Psoas muscle (tissue), 8 donors: ENCODE measurements at places on chromosomes 13 and 19. TPM values are rescaled to one million over a fixed set of nuclear protein-coding genes. Genes with fewer than 3 reads are reported as not detected.

DNA sequence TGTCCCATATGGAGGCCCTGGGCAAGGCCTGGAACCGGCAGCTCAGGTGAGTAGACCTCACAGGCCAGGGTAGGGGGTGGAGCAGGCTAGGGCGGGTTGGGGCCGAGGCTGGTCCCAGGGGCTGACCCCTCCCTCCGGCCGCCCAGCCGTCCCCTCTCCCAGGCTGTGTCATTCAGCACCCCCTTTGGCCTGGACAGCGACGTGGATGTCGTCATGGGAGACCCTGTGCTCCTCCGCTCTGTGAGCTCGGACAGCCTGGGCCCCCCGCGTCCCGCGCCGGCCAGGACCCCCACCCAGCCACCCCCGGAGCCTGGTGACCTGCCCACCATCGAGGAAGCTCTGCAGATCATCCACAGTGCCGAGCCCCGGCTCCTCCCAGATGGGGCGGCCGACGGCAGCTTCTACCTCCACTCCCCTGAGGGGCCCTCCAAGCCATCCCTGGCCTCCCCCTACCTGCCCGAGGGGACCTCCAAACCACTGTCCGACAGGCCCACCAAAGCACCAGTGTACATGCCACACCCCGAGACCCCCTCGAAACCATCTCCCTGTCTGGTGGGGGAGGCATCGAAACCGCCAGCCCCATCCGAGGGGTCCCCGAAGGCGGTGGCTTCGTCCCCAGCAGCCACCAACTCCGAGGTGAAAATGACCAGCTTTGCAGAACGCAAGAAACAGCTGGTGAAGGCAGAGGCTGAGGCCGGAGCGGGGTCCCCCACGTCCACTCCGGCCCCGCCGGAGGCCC lies 16.0 kb downstream of the CAMSAP3 start:
- no peak for DNase-seq

GRCh38 chr13:96238241-96238640 lies 148.3 kb downstream of the HS6ST3 start:
- no peak for DNase-seq

- peak; percentile 60 for DNase-seq
These were observed 69.7 kb downstream of the RASA3 start for GRCh38 chr13:114062754-114063153.

GRCh38 chr13:45178349-45179162 lies 22.3 kb downstream of the KCTD4 start:
- DNase-seq = no peak

- no peak for DNase-seq
These were observed 85.4 kb downstream of the KLF12 start for GRCh38 chr13:74048756-74049155.

DNA sequence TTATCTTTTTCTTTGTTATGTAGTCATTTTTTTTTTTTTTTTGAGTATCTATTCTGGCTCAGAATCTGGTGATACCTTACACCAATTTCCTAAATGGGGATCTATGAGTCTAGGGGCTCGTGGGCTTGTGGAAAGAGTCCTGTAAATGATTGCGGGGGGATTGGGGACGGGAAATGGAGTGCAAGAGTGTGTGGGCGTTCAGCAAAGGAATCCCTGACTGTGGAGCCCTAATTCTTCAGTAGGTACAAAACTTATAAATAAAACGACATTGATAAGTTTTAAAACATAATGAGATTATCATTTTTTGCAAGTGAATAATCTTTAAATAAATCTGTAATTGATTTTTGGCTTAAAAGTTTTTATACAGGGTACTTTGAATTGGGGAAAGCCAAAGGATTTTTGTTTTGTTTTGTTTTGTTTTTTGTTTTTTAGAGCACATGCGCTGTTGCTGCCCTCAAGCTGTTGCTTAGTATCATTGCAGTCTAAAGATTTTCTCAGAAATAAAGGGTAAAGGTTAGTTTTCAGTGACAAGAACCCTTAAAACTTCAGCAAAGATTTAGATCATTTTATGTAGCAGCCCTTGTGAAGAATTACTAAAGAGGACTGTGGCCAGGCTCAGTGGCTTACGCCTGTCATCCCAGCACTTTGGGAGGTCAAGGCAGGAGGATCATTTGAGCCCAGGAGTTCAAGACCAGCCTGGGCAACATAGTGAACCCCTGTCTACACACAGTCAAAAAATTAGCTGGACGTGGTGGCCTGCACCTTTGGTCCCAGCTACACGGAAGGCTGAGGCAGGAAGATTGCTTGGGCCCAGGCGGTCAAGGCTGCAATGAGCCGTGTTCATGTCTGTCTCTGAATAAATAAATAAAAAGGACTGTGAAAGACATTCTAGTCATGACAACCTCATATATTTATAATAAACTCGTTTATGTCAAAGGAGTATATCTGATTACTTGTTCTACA lies 1.7 kb downstream of the ERCC5 start:
- DNase-seq = no peak

DNA sequence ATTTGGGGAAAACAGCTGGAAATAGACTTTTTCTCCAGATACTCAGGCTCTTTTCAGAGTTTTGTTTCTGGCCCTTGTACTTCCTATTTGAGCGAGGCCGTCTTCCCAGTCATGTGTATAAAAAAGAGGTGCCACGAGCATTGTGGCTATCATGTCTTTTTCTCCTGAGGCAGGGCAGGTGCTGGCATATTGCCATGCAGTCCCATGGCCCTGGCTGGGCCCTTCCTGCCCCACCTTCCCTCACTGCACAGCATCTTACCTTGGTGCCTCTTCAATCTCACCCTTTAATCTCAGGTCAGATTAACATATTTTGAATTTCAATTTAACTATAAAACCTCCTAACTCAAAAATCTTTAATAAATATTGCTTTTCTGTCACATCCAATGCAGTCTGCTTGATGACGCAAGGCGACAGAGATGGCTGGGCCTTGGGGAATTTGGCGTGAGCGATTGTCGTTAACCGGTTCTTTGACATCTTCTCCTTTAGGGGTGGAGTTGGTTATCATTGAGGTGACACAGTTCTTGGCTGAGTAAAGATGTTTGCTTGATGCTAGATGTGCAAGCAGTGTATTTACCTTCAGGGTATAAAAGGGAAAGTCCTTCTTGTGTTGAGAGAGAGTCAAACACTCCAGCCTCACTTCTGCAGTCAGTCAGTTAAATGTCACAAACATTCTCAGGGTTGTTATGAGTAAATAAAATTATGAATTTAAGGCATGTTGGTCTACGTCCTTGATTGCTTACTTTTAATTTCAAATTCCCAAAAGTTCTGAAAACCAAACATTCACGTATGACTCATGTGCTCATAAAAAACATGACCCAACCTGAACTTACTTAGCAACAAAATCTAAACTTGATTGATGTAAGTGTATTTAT lies 289.9 kb downstream of the MYO16 start:
- DNase-seq = no peak

DNA sequence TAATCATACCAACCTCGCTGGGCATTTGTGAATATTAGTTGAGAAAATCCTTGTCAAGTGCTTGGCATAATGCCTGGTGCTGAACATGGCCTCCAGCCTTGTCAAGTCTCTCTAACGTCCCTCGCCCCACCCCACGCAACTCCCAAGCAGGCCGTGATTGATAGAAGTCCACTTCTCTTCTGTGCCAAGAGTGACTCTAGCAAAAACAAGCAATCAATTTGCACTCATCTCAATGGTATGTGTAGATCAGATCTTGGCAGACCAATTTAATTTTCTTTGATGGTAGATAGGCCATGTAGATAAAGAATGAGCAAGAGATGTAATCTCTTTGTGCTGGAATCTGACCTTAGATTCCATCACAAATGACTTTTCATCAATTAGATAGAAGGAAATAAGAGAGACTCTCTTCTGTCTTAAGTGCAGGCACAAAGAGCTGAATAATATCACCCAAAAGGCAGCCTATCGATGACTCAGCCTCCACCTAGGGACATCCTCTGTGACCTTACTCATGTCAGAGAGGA lies 31.0 kb upstream of the KATNAL1 start:
- DNase-seq = no peak

DNA sequence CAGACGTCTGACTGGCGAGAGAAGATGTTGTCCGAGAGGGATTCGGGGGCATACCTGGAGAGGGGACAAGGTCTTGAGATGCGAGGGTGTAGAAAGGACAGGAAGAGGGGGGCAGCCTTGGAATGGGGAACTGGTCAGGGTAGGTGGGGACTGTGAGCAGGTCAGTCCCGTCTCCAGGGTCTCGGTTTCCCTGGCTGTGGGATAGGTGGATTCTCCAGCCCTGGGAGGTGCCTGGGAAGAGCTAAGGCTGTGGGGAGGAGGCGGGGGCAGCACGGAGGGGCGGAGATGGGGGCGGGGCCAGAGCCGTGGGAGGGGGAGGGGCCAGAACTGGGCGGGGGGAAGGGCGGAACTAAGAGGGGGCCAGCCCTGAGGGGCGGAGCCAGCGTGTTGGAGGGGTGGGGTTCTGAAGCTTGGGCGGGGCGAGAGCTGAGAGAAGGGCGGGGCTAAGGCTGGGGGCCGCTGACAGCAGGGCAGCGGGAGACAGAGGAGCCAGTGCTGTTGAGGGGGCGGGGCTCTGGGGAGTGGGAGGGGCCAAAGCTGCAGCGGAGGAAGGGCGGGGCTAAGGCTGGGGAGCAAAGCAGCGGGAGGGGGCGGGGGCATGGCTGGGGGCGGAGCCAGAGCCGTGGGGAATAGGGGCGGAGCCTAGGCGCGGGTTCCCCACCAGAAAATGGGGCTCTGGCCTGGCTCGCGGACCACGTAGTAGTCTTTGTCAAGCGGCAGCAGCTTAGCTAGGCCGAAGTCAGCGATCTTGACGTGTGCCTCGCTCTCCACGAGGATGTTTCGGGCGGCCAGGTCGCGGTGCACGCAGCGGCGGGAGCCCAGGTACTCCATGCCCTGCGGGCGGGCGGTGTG lies 9.5 kb upstream of the INSL3 start:
- peak; percentile 42 for DNase-seq

- no peak for DNase-seq
These were observed 21.0 kb upstream of the GRWD1 start for GRCh38 chr19:48424694-48425219.

GRCh38 chr19:39544226-39544903 lies 4.4 kb upstream of the EID2 start:
- DNase-seq = no peak

Gene BCKDHA
- polyA plus RNA-seq = 43.3 TPM

Gene SLC25A15
- 15.8 TPM for polyA plus RNA-seq

Gene UHRF1
- 0.22 TPM for polyA plus RNA-seq

Gene NLRP11
- not detected for polyA plus RNA-seq
